IMR-90 (cell line): ENCODE measurements at places on chromosomes 16 and 17. TPM values are rescaled to one million over a fixed set of nuclear protein-coding genes. Genes with fewer than 3 reads are reported as not detected.
A peak's percentile ranks its signal among the peaks of the same experiment; 100 is the strongest.

- DNase-seq: no peak
These were observed 134.7 kb downstream of the ZNF778 start for GRCh38 chr16:89352091-89352681.

GRCh38 chr16:71732587-71732986, 8.1 kb upstream of the PHLPP2 start:
- DNase-seq: no peak

DNA sequence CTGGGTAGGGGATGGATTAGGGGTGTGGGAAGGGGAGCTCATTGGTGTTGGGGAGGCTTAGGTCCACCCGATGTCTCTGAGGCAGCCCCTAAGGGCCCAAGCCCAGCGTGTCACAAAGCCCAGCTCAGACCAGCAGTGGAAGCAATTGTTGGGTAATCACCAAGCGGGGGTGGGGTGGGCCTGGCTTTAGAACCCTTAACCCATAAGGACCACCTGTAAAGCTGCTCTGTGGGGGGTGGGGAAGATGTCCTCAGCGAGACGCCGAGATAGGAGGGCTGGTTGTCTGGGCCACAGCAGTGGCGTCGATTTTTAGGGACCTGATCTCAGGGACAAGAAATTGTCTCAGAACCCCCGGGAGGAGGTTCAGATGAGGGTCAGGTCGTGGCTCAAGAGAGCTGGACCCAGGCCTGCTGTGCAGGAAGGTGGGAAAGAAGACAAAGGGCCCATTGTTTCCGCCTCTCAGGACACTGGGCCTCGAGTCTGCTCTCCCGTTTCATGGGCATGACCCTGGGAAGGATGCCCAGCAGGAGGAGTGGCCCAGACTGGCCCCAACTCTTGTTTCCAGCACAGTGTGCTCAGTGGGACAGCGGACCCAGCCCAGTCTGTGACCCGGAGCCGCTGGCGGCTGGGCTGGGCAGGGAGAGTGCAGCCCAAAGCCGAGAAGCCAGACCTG, 15.9 kb downstream of the ST6GALNAC2 start:
- no peak for DNase-seq

- no peak for DNase-seq
These were observed 194.9 kb upstream of the RBFOX1 start for GRCh38 chr16:7137560-7138330.

- DNase-seq: no peak
These were observed 63.0 kb downstream of the MAF start for GRCh38 chr16:79537584-79537983.

- peak; percentile 74 for DNase-seq
These were observed 20.4 kb upstream of the SLC38A8 start for GRCh38 chr16:84062734-84063640.

GRCh38 chr17:871751-872519, 89.8 kb downstream of the MRM3 start:
- no peak for DNase-seq

DNA sequence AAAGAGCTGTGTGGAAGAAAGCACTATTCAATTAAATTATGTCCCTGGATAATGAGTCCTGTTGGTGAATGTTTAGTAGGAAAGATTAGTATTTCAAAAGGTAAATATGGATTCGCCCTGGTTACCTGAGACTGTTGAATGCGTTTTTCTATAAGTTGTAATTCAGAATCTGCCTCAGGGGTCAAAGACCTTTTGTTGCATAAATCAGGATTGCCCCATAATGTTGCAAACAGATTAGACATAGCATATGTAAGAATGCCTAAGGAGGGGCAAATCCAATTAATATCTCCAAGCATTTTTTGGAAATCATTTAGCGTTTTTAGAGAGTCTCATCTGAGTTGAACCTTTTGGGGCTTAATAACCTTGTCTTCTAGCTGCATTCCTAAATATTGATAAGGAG, 70.1 kb upstream of the ARL4D start:
- no peak for DNase-seq

GRCh38 chr16:62620275-62620674, 584.0 kb upstream of the CDH8 start:
- no peak for DNase-seq

DNA sequence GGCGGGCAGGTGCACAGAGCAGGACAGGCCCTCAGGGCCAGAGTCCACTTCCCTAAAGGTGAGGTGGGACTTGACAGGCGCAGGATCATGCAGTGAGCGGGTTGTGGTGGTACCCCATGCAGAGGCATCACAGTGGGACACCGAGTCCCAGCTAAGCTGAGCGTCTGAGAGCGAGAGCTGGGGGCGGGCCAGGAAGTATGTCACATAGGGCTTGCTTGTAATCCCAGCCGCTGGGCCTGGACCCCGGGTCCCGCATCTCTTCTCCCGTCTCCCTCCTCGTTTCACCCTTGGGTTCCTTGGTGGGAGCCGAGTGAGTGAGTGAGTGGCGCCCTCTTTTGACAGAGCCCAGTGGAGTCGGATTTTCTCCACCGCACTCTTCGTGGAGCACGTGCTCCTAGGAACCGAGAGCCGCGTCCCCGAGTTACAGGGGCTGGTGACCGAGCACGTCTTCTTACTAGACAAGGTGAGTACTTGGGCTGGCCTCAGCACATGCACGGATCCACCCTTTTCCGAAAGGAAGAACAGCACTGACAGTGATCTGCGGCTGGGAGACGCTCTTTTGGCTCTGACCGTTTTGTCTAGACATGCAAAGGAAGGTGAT, 50.8 kb upstream of the ENDOV start:
- no peak for DNase-seq

LGALS3BP gene
- 249 and 273 TPM in 2 replicates for polyA plus RNA-seq

CPPED1 gene
- polyA plus RNA-seq: 4.3 and 5.1 TPM in 2 replicates

MYH1 gene
- not detected in 2 replicates for polyA plus RNA-seq

CRYBA1 gene
- not detected in 2 replicates for polyA plus RNA-seq

DNAH17 gene
- polyA plus RNA-seq: not detected in 2 replicates

COASY gene
- 44.0 and 46.6 TPM in 2 replicates for polyA plus RNA-seq
